ENCODE measurements at places on chromosomes 7 and 10.
A peak's percentile ranks its signal among the peaks of the same experiment; 100 is the strongest.

DNA sequence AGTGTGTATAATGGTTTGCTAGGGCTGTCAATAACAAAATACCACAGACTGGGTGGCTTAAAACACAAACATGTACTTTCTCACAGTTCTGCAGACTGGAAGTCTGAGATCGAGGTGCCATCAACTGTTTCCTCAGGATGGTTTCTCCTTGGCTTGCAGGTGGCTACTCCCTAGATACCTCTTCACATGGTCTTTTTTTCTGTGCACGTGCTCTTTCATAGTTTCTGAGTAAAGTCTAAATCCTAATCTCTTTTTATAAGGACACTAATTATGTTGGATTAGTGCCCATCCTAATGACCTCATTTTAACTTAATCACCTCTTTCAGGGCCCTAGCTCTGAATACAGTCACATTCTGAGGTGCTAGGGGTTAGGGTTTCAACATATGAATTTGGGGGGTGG lies 65.9 kb downstream of the AMPH start:
- DNase-seq: no peak

DNA sequence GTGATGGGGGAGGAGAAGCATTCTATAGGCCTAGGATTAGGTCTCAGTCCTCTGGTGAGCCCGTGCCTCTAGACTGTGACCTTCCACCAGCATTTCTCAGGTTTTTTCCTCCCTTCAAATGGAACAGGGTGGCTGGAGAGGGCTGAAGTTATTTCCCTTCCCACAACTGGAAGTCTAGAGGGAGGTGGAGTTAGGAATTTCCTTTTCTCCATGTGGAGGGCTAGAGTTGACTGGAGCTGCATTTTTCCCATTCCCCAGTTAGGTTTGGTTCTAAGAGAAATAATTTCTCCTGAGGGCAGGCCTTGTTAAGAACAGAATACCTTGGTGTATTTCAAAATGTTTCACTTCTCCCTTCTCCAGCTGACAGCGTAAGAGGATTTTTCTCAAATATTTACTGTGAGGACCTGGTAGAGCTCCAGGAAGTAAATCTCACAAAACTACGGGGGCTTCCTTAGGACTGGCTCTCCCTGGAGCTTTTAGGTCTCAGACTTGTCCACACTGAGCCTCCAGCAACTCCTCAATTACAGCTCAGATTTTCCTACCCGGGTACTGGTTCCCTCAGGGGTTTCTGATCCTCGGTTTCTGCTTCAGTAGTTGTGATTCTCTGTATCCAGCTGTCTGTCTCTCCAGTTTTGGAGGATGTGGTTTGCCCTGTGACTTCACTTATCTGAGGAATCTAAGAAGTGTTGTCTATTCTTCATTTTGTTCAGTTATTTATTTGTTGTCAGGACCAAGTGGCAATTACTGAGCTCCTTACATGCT lies 6.0 kb upstream of the REEP3 start:
- no peak for DNase-seq

GRCh38 chr7:69062020-69062765 lies 536.1 kb upstream of the AUTS2 start:
- DNase-seq: no peak

GRCh38 chr7:155454183-155455112 lies 3.5 kb upstream of the EN2 start:
- no peak for DNase-seq

DNA sequence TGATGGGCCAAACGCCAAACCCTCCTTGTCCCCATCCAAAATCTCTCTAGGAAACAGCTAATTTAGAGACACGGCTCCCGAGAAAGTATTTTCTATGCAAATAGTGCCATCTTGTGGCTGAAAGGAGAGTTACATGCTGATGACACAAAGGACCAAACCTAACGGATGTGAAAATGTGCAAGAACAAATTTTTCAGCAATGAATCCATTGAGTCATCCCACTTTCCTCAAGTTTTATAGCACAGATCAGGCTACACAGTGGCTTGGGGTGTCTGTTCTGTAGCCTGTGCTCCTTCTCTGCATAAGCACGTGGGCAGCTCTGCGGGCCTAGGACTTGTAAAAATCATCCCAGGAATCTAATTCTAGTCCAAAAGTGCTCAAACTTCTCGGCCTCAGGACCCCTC lies 154.8 kb upstream of the PRR15 start:
- peak; percentile 78 for DNase-seq

DNA sequence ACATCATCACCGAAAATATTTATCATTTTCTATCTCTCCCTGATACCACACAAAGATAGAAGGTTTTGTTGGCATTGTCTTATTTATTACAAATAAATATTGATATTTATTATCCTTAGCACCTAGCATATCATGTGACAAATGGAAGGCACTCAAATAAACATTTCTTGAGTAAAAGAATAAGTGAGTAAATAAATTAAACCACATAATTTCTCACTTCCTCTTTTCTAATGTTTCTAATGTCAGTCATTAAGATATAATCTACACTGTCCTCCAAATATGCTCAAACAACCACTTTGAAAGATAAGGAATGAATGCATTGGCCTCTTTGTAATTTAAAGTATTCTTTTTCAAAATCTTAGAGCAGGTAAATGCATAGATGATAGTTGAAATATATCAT lies 1027.8 kb upstream of the LRRTM3 start:
- DNase-seq: no peak

DNA sequence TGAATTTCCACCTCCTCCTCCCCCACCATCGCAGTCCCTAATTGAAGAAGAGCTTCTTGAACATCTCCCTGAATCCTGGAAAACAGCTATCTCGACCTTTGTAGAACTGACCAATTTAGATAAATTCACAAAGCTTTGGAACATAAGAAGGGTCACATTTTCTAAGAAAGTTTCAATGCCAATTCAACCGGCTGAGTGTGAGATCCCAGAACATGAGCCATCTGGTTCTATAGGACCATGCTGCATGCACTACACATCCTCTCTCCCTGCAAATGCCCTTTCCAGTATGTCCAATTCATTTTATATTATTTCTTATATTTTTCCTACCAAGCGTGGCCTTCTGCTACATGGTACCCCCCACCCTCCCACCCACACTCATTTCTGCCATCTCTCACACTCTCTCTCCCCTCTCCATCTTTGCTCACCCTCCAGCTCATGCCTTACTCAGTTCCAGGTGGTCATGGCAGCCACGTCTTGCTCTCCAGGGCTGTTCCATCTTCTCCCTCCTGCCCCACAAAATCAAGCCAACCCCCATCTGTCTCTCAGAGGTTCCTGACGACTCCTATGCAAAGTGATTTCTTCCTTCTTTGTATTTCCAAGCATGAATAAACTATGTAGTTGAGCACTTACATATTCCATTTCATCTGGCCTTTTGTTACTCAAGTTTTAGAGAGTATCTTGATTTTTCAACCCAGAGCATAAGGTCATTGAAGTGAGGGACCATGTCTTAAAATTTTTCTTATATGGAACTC lies 19.3 kb downstream of the FRMD4A start:
- DNase-seq: no peak

DNA sequence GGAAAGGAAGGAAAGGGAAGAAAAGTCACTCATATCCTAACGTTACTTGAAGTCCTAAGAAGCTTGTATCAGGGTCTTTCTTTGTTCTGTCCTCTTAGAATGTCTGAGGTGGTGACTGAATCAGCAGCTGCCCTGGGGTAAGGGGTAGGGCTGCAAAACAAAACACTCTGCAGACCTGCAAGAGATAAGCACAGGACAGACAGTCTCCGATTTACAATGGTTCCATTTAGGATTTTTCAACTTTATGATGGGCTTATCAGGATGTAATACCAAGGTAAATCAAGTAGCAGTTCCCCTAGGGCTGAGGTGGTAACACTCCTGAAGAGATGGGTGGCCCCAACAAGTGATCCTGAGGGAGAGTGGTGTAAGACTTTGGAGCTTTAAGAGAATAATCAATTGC lies 16.5 kb downstream of the KDM7A start:
- no peak for DNase-seq

DNA sequence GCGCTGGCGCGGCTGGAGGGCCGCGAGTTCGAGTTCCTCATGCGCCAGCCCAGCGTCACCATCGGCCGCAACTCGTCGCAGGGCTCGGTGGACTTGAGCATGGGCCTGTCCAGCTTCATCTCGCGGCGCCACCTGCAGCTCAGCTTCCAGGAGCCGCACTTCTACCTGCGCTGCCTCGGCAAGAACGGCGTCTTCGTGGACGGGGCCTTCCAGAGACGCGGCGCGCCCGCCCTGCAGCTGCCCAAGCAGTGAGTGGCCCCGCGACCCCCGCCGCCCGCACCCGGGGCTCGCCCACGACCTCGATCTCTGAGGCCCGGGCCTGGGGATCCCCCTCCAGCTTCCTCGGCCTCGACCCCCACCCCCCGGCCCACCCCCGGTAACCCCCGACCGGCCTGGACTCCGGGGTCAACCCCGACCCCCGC lies 537 bp downstream of the FOXK1 start:
- DNase-seq: no peak

- no peak for DNase-seq
Observed at GRCh38 chr10:127756264-127756663, 19.3 kb downstream of the FOXI2 start.

DNA sequence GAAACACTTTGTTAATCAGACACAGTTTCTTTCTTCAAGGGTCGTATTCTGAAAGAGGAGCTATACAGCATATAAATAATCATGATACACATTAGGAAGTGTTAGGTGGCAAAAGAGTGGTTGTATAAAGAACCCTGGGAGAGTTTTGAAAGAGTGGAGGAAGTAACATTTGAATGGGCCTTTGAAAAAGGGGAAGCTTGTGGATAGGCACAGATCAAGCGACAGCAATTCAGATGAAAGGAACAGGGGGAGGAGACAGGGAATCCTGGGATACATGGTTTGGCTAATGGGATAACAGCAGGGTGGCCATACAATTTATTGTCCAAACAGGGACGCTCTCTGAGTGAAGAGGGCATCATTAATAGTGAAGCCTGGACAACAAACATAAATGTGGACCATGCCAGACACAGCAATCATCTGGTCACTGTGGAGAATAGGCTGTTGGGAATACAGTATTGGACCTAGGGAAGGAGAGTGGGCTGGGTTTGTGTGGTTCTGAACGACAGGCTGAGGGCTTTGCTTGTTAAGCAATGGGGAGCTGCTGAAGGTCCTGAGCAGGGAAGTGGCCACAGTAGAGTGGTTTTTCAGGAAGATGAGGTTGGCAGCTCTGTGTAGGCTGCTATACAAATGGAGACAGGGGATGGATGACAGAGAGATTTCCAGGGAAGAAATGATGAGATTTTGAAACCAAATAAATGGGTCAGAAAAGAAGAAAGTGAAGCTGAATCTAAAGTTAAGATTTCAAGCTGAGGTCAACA lies 75.9 kb downstream of the ICA1 start:
- DNase-seq: no peak

DNA sequence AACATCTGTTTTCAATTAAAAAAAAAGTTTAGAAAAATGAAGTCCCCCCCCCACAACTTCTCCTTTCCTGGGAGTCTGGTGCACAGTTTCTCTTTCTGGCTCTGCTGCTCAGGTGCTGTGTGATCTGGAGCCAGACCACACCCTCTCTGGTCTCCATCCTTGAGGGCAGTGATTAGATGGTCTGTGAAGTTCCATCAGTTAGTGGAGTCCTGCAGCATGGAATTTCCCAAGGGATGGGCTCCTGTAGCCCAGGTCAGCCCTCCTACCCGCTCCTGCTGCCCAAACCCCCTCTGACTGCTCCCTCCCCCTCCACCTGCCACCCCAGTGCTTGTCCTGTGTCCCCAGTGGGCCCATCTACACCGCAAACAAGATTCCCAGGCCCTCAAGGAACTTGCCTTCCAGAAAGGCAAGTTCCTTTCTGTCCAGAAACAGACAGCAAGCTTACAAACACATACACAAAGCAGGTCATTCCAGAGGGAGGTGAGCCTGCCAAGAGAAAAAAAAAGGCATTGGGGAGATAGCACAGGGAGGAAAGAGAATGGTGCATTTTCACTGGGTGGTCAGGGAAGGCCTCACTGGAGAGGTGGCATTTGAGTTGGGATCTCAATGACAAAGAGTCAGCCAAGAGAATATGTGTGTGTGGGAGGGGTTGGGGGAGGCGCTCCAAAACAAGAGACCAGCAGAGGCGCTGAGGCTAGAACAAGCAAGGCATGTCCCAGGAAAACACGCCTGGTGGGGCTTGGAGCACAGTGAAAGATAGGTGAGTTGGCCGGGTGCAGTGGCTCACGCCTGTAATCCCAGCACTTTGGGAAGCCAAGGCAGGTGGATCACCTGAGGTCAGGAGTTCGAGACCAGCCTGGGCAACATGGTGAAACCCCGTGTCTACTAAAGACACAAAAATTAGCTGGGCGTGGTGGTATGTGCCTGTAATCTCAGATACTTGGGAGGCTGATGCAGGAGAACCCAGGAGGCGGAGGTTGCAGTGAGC lies 49.5 kb upstream of the SLC29A3 start:
- DNase-seq: no peak

GRCh38 chr10:121155742-121156474 lies 304.7 kb downstream of the WDR11 start:
- DNase-seq: no peak

DNA sequence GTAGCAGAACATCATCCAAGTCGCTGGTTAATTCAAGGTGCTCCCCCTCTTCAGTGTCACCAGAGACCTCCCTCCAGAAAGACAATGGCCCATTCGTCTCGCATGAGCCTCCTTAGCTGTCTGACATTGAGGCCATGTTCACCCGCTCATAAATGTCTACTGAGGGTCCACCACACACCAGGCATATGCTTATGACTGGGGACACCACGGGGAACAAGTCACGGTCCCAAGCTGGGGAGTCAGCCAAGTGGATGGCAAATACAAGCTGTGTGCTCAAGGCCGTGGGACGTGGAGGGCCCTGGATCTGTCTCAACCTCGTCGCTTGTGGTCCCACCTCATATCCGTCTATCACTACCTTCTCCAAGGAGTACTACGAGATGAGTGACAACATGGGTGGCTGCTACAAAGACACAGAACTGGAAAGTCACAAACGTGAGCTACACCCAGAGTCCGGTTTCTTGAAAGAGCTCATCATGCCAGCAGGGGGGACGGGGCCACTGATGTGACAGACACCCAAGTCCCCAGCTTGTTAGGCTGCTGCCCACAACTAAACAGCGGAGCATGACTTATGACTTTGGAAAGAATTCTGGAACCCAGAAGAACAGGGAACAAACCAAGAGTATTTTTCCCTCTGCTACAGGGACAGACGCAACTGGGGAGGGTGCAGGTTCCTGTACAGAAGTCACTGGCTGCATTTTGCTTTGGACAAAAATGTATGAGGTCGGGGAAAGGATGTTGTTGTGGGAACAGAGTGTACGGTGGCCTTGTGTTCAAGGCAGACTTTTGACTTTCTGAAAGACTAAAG lies 189.6 kb downstream of the COBL start:
- no peak for DNase-seq

GRCh38 chr10:32943854-32944661 lies 14.0 kb downstream of the ITGB1 start:
- no peak for DNase-seq

DNA sequence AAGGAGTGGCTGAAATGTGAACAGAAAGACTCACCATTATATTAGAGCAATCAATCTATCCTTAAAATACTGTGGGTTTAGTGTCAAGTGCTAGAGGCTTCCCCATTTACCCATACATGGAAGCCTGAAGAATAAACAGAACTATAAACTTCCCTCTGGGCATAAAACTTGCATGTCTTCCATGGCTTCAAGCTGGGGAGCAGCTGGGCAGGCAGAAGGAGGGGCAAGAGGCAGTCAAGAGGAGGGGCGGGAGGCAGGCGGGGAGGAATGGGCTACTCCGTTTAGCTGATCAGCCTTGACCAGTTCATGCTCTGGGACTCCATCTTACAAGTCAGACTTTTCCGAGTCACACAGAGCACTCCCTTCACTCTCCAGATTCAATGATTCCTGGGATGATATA lies 3.5 kb upstream of the PRSS1 start:
- no peak for DNase-seq

Data from neural crest cell (in vitro differentiated cells).